ENCODE measurements at places on chromosomes 13 and 19. TPM values are rescaled to one million over a fixed set of nuclear protein-coding genes. Genes with fewer than 3 reads are reported as not detected.

- H3K4me1 ChIP-seq = no peaks in the 10 kb centered on the region
- no peaks in the 10 kb centered on the region for H3K36me3 ChIP-seq
- no peak overlapping the region for H3K4me3 ChIP-seq
- no peak overlapping the region for H3K27ac ChIP-seq
These were observed 90.1 kb downstream of the SLITRK6 start for GRCh38 chr13:85709072-85709471.

DNA sequence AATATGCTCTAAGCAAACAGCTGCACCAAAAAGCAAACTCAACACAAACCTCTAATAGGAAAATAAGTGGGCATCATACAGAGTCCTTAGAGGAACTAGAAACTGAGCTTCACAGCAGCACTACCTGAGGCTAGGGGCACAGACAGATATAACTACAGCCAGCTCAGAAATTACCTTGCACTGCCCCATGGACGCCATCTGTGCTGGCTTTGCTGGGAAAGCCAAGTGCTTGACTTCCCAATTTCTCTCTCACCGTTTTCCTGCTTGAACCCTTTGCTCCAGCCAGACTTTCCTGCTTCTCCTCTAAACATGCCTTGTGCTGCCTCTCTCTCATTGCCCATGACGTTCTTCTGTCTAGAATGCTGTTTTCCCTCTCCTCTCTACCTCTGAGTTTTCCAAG is 29.3 kb downstream of the MTUS2 start:
- H3K27me3 ChIP-seq = peaks cover 26% of the 10 kb centered on the region
- H3K36me3 ChIP-seq = no peaks in the 10 kb centered on the region
- no peak overlapping the region for H3K27ac ChIP-seq
- no peak for DNase-seq
- no peaks in the 10 kb centered on the region for H3K4me1 ChIP-seq

GRCh38 chr19:34468409-34468808 is 13.1 kb upstream of the WTIP start:
- no peaks in the 10 kb centered on the region for H3K27me3 ChIP-seq
- no peak for DNase-seq
- H3K27ac ChIP-seq = no peak overlapping the region
- peaks cover 6% of the 10 kb centered on the region for H3K4me1 ChIP-seq
- no peak overlapping the region for H3K4me3 ChIP-seq
- H3K36me3 ChIP-seq = peaks cover 17% of the 10 kb centered on the region

- H3K27me3 ChIP-seq = no peaks in the 10 kb centered on the region
- no peaks in the 10 kb centered on the region for H3K36me3 ChIP-seq
- H3K27ac ChIP-seq = no peak overlapping the region
- no peak overlapping the region for H3K4me3 ChIP-seq
- H3K4me1 ChIP-seq = no peaks in the 10 kb centered on the region
These were observed 1584.2 kb downstream of the SLITRK1 start for GRCh38 chr13:82298106-82298505.

The DZIP1 gene
- not detected for total RNA-seq

The MAP1S gene
- total RNA-seq = 34.6 TPM

The TPTE2 gene
- 0.22 TPM for total RNA-seq

The ETFB gene
- total RNA-seq = 35.6 TPM
